ENCODE measurements at places on chromosomes 2 and 18.

DNA sequence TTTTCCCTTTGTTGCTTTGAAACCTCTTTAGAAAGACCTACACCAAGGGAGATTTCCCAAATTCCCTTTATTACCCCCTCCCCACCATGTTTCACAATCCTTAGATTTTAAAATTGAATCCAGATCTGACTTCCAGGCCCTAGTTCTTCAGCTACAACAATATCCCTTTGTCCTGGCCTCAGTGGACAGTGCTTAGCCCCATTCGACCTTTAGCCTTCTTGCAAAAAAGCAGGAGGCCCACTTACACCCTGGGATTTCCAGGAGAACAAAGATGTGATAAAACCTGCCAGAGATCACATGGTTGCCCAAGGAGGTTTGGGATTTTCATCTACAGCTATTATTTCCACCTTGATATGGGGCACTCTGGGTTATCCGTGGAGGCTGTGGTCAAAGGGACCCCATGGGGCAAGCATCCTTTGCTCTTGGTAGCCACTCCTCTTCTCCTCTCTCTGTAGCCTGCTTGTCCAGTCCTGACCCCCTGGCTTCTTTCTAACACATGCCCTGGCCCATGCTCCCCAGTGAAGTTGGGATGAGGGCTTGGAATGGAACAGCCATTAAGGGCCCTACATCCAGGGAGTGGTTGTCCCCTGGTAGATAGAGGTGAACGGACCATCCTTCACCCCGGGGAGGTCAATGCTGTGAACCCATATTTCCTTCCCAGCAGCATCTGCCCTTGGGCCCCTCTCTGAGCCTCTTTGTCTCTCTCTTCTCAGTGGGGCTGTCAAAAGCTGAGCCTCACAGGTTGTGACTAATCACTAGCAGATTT lies 267.4 kb downstream of the DYSF start:
- DNase-seq: no peak

- no peak for DNase-seq
Observed at GRCh38 chr2:159961037-159961436, 101.4 kb downstream of the PLA2R1 start.

GRCh38 chr2:162257425-162257824 lies 14.2 kb upstream of the FAP start:
- no peak for DNase-seq

DNA sequence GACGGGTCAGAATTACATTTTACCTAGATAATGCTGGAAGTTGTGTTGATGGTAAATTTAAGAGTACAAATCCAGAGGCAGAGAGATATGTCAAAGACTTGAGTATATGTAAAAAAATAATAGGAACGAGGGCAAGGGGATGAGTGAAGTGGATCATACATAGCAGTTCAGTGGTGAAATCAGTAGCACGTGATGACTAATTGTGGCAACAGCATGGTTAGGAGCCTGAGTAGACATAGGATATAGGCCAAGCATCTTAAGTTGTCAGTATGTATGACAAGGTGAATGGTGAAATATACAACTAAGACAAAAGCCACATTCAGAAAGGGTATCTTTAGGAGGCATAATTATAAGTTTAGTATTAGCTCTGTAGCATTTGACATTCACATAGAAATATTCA lies 826.5 kb upstream of the PIK3C3 start:
- DNase-seq: no peak

DNA sequence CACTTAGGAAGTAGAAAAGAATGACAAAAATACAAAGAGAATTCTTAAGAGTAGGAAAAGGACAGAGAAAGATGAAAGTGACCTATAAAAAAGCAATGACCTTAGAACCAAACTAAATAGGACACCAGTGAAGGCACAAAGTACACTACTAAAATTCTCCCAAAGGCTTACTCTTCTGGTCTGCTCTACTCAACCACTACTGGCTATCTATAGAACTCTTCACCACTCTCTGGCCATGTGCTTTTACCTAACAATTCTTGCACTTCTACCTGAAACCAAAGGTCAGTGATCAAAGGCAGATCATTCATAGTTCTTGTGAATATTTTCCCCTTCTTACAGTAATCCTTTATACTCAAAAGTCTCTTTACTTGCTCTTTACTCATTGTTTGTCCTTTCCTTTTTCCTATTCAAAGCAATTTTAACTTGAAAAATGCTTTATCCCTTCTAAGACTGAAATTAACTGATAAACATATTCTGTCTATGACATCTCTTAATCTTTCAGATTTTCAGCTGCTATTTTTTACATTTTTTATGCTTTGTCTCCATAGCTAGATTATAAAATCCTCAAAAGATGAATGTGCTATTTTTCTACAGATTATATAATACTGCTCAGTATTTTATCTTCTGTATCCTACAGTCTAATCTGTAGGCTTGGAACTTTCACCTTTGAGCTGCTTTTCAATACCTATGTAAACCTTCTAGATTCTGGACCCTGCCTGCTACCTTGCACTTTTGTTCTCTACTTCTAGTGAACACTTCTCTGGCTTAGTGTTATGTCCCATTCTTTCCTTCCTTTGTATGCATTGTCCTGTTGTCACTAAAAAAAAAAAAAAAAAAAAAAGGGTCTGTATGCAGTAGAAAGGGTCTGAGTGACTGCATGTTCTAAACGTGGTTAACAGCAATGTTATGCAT lies 64.6 kb downstream of the NCKAP1 start:
- no peak for DNase-seq

DNA sequence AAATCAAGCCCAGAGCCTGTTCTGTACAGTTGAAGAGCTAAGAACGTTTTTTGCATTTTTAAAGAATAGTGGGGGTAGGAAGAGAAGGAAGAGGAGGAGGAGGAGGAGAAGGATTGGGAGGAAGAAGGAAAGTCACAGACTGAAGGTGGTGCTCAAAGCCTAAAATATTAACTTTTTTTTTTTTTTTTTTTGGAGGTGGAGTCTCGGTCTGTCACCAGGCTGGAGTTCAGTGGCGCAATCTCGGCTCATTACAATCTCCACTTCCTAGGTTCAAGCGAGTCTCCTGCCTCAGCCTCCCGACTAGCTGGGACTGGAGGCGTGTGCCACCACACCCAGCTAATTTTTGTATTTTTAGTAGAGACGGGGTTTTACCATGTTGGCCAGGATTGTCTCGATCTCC lies 18.3 kb upstream of the KLHL29 start:
- no peak for DNase-seq

DNA sequence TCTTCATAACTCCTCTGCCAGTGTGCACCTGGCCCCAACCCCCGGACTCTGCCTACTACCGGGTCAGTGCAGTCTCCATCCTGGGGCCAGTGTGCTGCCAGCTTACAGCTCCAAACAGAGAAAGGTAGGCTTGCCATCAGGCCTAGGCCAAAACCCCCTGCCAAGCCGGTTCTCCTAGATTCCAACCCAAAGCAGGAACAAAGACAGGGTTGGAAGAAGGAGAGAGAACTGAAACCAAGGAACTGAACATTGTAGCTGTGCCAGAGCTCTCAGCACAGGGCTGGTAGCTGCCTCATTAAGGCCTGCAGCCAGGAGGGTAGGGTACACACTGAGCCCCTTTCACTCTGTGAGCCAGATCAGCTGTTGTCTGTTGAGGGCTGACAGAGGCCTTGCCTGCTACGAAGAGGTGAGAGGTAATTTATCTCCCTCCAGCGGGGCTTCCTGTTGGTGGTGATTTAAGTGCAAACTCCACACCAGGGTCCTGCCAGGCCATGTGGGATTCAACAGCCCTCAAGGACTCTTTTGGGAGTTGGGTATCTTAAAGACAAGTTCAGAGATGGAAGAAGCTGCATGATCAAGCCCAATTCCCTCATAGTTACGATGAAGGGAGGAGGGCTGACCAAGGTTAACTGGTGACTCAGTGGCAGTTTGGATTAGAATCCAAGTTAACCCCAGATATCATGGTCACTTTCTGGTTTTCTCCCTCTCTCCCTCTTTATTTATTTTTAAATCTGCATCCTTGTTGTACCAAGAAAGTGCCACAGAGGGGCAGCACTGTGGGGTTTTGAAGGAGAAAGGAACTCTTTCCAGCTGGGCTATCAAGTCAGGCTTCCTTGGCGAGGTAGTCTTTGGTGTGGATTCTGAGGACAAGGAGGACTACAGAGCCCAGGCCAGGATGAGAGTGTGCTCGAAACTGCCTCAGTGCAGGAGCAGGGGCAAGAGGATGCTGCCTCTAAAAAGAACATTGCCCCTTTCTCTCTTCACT lies 48.1 kb downstream of the CYRIA start:
- DNase-seq: no peak

- DNase-seq: no peak
Observed at GRCh38 chr2:166074430-166074829, 53.4 kb downstream of the SCN1A start.

- DNase-seq: no peak
Observed at GRCh38 chr2:188022389-188022788, 269.3 kb upstream of the GULP1 start.

DNA sequence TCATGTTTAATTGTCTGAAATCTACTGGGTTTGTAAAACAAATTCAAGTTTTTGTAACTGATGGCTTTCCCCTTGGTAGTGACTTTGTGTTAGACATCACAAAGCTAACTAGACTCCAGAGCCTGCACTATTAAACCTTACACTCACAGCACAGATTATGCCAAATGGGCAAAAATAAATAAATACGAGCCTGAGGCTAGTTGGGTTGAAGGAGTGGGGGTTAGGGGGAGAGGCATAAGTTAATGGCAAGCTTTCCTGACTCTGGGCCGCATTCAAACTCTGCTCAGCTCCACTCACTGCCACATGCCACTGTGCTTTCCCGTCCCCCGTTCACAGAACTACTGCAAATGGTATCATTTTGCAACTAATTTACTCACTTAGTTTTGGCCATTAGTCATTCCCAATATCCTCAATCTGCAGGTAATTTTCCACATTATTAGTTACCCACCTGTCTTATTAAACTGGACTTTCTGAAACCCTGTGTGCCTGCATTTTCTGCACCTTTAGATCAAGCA lies 1079.9 kb upstream of the PIK3C3 start:
- no peak for DNase-seq

DNA sequence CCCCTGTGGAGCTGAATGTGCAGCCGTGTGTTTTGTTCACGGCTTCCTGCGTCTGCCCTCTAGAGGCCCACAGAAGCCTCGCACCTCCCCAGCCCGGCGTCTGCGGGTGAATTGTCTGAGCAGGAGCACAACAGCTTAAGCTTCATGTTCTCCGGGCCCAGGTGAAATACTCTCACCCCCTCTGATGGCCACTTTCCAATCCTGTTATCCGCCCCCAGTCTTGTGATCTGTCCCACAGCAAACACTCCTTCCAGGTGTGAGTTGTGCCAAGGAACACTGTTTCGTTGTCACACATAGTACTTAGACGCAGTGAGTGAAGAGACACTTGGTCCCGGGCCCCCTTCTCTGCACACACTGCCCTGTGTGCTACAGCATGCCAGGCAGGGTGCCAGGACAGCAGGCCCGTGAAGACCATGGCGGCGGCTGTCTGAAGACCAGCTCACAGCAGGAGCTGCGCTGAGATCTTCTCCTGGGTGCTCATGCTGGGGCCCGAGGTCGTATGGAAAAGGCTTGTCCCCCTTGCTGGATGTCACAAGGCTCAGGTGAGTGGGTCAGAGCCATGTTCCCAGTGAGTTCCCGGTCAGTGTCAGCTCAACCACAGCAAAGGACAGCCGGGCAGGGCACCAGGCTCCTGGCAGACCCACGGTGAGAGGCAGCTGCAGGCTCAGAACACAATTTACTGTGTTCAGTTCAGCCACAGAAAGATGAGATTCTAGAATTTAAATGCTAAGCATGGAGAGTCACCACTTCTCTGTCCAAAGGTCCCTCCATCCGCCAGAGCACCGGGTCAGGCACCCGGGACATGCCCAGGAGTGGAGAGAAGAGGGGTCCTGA lies 6.8 kb upstream of the PXDN start:
- peak; percentile 21 for DNase-seq

GRCh38 chr2:149894226-149894625 lies 306.7 kb upstream of the MMADHC start:
- no peak for DNase-seq

GRCh38 chr18:75507636-75508035 lies 80.1 kb upstream of the SMIM21 start:
- no peak for DNase-seq

DNA sequence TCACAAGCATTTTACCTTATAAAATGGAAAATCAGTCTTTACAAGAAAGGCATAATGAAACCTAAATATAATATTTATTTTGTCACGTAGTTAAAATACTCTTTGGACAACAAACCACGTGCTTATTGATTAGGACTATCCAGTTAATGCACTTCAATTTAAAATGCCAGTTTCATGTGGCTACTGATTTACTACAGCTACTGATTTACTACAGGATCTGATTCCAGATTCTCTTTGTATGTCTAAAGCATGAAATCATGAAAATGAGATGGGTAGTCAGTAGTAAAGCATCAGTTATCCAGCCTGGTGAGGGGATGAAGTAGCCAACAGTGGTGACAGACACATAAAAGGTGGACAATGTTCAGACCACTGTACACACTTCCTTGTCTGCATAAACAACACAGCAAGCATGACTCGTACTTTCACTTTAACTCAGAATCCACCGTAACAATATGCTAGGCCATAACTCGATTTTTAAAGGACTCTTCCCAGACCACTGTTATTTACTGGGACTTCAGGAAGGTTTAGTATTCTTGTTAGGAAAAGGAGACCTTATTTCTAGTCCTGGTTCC lies 24.9 kb downstream of the ACAA2 start:
- no peak for DNase-seq

- no peak for DNase-seq
Observed at GRCh38 chr2:27211241-27211942, 449 bp upstream of the ATRAID start.

DNA sequence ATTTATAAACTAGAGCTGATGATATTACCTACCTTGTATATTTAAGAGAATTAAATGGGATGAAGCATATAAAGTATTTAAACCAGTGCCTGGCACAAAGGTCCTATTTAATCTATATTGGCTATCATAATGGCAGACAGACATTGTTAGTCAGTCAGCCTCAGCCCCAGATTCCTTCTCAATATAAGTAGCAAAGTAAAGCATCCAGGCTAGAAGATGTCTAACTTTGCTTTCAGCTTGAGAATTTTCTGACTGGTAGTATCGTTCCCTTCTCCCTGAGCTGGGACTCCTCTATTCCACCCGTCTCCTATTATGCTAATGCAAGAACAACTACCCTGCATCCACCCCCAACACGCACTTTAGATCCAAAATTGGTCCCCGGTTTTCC lies 215.7 kb upstream of the SIX2 start:
- DNase-seq: no peak

DNA sequence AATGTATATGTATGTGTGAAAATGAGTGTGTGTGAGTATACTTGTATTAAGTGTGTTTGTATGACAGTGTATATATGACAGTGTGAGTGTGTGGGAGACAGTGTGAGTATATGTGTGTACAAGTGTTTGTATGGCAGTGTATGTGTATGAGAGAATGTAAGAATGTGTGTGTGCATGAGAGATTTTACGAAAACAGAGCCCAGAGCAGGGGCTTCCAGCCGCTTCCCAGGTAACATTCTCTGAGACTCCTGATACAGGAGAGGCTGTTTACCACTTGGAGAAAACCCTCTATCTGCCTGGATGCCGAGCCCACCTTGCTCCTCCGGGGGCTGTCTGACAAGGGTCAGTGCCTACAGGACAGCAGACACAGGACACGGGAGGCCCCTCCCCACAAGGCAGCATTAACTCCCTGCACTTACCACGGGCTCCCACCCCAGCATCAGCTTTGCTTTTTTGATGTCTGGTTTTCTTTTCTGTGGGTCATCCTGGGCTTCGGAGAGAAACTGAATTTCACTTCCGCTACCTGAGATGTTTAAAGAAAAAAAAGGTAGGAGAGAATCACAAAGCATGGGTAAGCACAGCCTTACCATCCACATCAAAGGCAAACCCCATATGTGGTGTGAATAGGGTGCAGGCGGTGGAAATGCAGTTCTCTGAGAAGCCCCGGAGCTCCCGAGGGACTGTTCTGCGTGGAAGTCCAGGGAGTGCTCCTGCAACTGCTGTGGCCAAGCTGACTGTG lies 97.6 kb downstream of the UXS1 start:
- no peak for DNase-seq

Measured in activated CD4-positive, alpha-beta memory T cell treated with anti-CD3 and anti-CD28 coated beads, Interleukin-2, amount 10 ng/mL, durations not matched to agents 7 days and 5 days (primary cell).